ENCODE measurements at places on chromosomes 11 and 22.

DNA sequence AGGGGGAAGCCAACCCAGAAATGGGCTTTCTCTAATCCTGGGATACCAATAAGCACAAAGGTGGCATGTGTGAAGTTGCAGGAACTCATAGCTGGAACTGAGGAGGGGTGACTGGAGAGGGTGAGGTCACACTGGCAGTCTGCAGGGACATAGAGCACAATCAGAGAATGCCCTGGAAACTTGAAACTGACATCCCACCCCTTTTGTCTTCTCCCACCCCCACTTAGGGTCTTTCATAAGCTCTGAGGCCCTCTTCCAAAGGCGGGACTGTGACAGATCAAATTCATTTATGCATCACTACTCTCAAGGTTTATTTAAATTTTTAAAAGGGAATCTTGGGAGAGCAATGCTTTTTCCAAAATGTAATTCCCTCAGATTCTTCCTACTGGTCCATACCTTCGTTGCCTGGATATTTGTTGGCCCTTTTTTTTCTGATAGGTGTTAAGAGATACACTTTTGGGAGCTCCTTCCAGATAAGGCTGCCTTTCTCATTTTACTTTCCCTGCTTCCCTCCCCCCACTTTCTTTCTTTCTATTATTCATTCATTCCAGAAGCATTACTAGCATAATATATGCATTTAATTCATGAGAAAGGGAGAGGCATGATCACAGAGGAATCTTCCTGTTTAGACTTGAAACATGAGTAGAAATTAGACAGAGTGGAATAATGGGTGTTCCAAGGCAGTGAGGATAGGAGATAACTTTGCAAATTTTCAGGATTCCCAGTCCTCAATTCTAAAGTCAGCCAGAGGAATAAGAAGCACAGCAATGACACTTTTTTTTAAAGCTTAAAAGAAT, 14.8 kb downstream of the OR51E2 start:
- peak; percentile 13 for DNase-seq

- DNase-seq: no peak
Measured at GRCh38 chr22:26546282-26546681, 34.0 kb upstream of the TFIP11 start.

DNA sequence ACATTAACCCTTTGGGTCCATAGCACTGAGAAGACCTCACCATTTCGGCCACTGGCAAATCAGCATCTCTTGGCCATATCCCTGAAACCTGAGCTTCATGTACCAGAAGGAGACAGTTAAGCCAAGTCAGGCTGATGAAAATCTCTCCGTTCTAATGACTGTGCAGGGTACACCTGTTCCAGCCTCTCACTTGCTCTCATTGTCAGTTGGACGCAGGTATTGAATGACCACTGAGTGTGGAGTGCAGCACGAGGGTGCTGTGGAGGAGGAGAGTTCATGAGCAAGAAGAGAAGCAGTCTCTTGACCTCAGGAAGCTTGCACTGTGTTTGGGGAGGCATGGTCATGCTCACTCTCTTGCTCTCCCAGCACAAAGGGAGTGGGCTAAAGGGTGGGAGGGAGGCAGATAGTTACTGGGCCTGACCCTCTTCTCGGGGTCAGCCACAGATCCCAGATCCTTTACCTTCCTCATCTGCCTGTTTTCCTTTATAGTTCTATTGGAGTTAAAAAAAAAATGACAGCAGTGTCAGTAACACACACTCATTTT, 65.2 kb downstream of the ZBTB16 start:
- DNase-seq: no peak

DNA sequence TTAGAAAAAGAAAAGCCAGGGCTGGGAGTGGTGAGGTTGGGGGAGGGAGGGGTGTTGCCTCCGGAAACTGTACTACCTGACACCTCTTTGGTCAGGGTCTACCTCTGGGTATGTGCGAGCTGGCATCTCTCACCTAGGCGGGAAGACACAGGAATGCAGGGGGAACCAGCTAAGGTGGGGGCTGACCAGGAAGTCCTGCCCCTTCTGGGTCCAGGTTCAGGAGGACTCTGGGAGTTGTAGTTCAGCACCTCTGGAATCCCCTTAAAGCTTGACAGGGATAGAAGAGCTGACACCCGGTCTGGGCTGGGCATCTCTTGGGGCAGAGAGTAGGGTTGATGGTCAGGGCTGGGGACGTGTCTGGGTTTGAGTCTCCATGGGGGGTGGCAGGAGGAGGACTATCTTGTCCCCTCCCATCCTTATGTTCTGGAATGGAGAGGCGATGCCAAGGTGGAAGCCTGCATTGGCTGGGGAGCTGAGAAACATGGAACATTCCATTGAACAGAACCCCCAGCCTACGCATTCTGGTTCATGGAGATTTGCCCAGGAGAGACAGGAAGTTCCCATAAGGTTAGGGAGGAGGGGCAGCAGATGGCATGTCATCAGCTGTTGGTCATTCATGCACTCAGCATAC, 2.1 kb upstream of the KIAA1671 start:
- peak; percentile 44 for DNase-seq

GRCh38 chr11:50174189-50174588, 141.5 kb downstream of the OR4C45 start:
- peak; percentile 53 for DNase-seq
